ENCODE measurements at places on chromosomes 5 and 9.

DNA sequence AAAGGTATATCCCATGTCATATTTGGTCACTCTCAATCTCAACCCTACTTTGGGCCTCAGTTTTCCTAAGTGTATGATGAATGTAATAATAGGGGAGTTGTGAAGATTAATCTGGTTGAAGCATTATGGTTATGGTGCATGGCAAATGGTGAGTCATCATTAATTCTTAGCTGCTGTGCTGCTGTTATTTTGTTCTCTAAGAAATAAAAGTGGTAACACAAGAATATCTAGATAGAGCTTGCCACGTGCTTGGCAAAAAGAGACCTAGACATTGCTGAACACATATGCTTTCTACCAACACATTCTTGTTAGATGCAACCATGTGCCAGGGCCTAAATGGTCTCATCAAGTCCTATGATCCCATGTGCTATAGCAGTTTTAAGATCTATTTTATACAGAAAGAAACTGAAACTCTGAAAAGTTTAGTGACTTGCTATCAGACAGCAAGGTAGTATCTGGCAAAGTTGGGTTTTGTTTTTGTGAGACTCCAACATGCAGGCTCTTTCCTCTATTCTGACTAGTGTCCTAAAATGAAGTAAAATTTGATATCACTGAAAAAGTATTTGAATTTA lies 699.9 kb upstream of the MEF2C start:
- DNase-seq, result no peak

- no peak for DNase-seq
These were observed 174.9 kb downstream of the TMEM161B start for GRCh38 chr5:88093765-88094164.

DNA sequence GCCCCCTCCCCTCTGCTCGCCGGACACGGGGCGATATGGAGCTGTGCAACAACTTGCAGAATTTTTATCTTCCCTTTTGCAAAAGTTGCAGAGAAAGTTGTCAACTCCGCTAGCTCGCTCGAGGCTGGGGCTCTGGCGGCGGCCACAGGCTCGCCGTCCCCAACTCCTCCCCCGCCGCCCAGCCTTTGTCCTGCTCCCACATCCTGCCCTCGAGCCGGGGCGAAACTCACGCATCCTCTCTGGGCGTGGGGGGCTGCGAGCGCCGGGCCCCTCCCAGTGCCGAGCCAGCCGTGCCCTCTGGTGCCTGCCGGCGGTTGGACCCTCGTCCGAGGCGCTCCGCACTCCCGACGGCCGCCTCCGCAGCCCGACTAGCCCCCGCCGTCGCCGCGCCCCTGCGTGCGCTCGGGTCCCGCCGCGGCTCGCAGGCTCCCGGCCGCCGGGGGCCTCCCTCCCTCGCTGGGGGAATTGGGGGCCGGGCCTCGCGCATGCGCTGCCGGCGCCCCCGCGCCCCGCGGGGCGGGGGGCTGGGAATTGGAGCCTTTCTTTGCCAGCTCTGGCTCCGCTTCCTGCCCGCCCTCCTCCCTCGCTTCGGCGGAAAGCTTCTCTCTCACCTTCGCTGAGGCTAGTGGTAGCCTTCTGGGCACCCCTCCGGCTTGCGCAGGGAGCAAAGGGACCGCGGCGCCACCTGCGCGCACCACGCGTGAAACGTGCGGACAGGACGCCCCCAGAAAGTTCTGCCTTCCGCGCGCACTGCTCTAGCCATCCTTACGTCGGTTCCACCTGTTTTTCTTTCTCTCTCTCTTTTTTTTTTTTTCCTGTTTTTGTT lies at the start of gene CCNJL:
Gene CCNJL, minus strand, starts transcription at position 431 of the 826 bp plus-strand sequence. CDS start 641 bp downstream, outside the sequence.
- DNase-seq, result peak; percentile 73

- DNase-seq, result peak; percentile 3
These were observed 40.3 kb upstream of the NAA35 start for GRCh38 chr9:85900504-85901201.
